ENCODE measurements at places on chromosomes 2 and 18.

DNA sequence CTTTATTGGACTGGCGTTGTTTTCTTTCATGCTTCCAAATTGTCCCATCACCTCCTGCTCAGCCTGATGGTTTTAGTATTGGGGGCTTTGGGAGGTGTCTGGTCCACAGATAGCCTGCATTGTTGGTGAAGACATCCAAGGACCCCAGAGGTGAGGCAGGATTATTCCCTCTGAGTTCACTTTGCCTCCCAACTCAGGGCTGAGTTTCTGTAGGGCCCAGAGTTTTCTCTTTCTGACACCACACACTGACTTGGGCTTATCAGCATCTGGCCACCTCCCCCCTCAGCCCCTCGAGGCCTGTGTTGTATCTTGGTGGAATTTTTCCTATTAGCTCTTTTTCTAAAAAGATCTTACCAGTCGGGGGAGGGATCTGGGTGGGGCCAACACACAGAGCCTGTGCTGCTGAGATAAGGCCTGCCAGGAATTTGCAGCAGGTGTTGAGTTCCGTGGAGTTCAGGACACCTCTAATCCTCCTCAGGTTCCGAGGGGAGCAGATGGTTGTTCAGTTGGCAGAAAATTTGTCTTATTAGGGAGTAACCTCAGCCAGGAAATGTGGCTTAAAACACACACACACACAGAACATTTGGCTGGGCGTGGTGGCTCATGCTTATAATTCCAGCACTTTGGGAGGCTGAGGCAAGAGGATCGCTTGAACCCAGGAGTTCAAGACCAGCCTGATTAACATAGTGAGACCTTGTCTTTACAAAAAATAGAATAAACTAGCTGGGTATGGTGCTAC is 7.3 kb downstream of the EMILIN2 start:
- no peak for DNase-seq

- DNase-seq, result no peak
These were observed 671.1 kb downstream of the RNF144A start for GRCh38 chr2:7588295-7588694.

- DNase-seq, result peak; percentile 94
These were observed 543 bp upstream of the MARCHF4 start for GRCh38 chr2:216372761-216373291.

- peak; percentile 71 for DNase-seq
These were observed 109.5 kb downstream of the CDC42EP3 start for GRCh38 chr2:37561615-37562569.

- DNase-seq, result no peak
These were observed 399.5 kb upstream of the RAB6C start for GRCh38 chr2:129580001-129580400.

DNA sequence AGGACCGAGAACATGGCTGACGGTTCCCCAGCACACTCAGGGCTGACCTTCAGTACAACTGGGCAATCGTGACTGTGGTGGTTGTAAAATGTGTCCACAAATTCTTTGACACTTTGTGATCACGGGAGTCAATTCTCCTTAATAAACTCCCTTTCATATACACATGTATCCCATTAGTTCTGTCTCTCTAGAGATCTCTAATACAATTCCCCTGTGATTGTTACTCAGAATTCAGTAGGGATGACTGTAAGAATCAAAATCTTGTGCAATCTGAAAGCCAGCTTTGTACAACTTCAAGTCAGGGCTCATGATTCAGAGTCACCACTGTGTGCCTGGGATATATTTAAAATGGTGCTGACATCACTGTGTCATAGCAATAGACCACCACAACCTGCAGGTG is 89.5 kb upstream of the LMAN1 start:
- DNase-seq, result peak; percentile 79

- no peak for DNase-seq
These were observed 93.2 kb downstream of the CPO start for GRCh38 chr2:207032490-207032889.

DNA sequence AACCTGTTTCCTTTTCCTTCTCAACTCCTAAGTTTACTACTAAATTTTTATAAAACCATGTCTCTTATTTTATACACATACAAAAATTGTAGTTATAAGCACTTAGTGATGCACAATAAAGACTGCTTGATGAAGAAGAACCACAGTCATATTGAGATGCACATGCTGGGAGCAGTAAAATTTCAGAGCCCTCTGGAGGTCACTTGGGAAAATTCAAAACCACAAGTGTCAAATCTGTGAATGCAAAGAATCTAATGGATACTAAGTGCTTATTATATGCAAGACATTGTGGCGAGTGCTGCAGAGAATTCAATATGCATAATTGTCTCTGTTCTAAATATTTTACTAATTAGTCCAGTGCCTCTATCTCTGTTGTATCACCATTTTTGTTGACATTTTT is 180.5 kb downstream of the VWC2L start:
- DNase-seq, result no peak

DNA sequence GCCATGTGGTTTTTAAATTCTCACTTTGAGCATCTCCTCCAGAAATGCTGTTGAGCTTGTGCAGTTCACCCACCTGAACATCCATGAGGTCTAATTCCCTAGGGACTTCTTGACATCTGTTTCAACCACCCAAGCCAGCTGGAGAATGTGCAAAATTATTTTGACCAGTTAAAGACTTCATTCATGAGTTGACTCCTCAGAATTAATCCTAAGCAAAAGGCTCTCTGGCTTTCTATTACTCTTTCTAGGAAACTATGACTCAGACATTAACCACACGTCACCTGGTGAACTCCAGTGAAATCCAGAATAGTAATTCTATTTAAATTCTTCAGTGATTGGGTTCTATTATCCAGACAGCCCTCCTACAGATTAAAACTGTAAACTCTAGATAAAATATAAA is 247.5 kb downstream of the NBAS start:
- peak; percentile 31 for DNase-seq

DNA sequence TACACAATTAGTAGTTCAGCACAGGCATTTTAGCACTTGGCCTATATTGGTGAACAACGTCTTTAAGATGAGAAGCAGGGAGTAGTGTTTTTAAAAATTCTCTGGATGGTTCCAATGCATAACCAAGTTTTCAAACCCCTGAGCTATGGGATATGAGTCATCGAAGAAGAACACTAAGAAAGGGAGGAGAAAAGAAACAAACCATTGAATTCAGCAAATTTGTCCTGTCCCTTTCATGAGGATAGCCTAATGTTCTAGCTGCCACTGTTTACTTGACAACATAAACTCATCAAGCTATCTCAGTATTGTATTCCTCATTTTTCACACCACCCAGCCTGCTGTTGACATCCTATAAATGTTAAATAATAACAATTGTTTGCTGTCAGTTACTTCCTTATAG is 158.0 kb downstream of the BARD1 start:
- no peak for DNase-seq
